ENCODE measurements at places on chromosomes 2 and 18.
A peak's percentile ranks its signal among the peaks of the same experiment; 100 is the strongest.

DNA sequence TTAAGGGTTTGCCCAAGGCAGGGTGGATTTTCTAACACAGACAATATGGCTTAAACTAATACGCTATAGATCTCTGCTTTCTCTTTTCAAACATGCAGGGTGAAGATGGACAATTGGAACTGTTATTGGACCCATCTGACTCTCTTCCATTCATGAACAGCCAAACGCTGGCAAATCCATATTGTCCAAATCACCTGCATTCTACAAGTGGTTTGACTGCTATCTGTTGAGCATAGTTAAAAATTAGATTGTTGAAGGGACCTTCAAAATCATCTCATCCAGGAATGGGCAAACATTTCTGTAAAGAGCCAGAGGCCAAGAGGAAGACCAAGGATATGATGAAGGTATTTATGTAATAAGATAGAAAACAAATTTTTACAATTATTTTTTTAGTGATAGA lies 65.6 kb downstream of the EPHA4 start:
- DNase-seq: no peak

GRCh38 chr2:236963631-236964182 lies 122.0 kb upstream of the COPS8 start:
- no peak for DNase-seq

DNA sequence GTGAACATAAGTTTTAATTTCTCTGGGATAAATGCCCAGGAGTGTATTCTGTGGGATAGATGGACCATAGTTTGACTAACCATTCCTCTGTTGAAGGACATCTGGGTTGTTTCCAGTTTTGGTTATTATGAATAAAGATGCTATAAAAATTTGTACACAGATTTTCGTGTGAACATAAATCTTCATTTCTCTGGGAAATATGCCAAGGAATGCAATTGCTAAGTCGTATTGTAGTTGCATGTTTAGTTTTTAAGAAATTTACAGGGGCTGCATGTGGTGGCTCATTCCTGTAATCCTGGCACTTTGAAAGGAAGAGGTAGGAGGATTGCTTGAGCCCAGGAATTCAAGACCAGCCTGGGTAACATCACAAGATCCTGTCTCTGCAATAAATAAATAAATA lies 6.9 kb upstream of the SLC11A1 start:
- DNase-seq: no peak

DNA sequence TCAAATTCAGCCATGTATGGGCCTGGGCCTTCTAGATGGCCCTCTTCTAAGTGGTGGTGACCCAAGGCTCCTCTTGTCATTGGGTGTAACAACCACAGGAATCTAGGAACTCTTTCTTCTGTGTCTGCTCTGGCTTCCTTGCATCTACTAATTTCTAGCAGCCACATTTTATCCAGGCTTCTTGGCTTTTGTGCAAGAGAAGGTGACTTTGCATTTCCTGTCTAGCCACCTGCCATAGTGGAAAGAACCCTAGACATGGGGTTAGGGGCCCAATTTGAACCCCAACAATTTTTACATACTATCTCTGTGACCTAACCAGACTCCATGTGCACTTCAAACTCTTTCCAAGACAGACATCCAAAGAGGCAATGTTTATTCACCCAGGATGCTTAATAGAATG lies 25.1 kb downstream of the SMYD1 start:
- DNase-seq: no peak

DNA sequence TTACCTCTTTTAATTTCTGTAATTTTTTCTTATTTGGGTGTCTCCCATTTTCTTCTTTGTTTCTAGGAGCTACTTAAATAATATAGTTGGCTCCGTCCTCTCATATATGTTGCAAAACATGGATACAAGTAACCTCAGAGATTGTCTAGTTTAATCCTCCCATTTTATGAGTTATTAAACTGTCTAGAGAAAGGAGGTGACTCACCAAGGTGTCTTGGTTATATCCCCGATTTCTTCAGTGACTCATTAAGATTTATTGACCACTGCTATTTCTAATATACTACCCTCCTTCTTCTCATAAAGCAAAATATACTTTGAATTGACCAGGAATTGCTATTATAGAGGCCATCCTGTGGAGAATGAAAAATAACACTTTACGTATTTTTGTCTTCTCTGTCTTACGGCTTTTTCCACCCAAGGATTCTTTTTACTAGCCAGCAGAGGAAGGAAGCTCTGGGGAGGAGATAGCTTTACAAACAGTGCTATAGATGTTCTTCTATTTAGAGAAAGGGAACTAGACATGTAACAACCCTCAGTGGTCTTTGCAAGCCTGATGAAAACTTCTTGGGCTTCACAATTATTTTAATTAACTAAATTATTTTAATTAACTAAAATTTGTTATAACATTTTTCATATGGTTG lies 300.4 kb upstream of the TNP1 start:
- no peak for DNase-seq

DNA sequence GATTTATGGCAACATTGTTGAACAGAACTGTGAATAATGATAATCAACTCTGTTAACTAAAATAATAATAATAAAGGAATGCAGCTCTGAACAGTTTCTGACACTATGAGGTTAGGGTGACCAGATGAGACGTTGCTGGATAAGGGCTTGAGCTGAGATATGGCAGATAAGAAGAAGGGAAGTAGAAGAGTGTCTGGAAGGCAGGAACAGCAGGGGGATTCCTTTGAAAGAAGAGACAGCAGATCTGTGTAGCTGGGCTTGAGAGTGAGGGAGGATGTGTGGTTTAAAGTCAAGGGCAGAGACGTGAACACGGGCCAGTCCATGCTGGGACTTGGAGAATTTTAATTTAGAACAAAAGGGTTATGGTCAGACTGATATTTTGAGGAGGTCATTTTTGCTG lies 273.1 kb upstream of the SLC14A2 start:
- DNase-seq: no peak

GRCh38 chr2:34799556-34799955 lies 1200.5 kb upstream of the FAM98A start:
- no peak for DNase-seq

DNA sequence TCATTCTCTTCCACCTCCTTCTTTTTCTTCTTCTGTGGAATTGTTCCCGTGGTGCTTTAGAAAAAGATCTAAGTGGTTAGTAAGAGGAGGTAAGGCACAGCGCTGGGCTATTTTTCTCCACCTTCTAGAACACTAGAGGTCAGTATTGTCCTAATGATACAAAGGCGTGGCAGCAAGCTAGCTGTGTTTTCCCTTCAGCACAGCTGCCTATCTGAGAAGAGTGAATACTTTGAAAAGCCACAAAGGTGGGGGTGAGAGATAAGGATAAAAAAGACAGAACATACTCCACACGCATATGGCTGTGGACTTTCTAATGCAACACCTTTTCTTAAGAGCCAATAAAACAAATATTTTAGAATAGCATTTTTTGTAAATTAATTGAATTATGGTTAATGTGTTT lies 2.1 kb downstream of the CNTNAP5 start:
- peak; percentile 89 for DNase-seq

DNA sequence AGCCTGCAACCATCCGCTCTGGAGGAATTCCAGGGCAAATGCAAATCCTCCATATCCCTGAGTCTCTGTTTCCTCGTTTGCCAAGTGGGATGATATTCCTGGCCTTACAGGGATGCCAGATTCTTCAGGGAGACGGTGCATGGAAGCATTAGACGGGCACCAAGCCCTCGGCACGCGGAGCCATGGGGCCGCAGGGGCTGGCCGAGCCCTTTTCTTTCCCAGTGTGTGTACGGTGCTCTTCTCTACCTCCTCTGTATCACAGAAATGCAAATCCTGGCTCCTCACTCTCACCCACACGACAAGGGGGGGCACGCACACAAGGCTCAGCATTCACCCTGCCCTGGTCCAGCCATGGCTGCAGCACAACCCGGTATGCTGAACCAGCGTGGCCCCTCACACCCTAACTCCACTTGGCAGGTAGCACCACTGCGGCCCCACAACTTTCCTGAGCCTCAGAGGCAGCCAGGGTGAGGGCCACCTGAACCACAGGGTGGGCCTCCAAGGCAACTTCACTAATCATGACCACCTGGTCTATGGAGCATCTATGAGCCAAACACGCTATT lies 64.1 kb upstream of the SALL3 start:
- no peak for DNase-seq

- DNase-seq: no peak
Measured at GRCh38 chr18:6917072-6917471, 187.6 kb downstream of the ARHGAP28 start.

- no peak for DNase-seq
Measured at GRCh38 chr18:78787751-78788150, 191.9 kb upstream of the SALL3 start.

DNA sequence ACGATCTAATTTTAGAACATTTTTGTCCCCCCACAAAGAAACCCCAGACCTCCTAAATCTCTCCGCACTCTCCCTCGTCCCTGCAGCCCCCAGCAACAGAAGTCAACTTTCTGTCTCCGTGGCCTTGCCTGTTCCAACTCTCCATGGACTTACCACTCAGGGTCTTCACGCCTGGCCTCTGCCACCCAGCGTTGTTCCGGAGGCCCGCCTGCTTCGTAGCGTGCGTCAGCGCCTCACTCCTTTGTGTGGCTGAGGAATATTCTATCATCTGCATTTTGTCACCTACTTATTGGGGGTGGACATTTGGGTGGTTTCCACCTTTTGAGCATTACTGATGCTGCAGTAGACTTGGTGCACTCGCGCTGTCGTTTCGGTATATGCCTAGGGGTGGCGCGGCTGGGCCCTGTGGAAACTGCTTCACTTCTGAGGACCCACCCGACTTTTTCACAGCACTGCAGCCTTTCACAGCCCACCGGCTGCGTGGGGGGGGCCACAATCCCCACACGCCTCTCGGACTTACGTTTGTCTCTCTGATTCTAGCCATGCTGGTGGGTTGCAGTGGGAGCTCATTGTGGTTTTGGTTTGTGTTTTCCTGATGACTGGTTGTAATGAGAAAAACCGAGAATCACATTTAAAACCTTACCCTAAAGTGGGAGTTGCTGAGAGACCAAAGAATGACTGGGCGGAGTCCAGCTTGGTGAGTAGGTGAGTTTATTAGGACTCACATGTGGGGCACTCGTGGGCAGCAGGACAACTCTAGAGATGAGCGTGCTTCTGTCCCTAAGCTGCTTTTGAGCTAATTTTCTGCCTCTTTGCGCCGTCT lies 1.4 kb upstream of the HSBP1L1 start:
- no peak for DNase-seq

DNA sequence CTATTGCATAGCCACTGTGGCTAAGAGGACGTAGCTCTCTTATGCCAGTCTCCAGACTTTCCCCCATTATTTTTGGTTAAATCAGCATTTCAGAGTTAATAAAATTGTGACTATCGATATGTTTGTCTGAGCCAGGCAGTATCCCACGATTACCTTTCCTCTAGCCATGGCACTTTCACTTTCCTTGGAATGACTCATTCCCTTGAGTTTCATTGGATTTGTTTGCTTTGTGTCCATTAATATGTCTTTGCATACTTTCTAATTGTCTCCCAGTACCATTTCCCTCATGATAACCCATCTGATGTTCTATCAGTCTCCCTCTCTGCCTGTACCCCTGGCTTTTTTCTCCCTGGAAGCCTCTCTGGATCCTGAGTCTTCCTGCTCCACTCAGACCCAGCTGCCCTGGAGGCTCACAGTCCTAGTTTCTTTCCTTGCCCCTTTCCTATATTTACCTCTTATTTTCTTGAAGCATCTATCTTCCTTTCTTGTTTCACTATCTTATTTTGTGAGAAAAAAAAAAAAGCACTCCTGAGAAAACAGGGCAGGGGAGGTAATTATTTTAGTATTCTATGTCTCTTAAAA lies 126.1 kb downstream of the MTX2 start:
- DNase-seq: no peak

GRCh38 chr2:112685271-112685884 lies 35.4 kb upstream of the NT5DC4 start:
- no peak for DNase-seq

DNA sequence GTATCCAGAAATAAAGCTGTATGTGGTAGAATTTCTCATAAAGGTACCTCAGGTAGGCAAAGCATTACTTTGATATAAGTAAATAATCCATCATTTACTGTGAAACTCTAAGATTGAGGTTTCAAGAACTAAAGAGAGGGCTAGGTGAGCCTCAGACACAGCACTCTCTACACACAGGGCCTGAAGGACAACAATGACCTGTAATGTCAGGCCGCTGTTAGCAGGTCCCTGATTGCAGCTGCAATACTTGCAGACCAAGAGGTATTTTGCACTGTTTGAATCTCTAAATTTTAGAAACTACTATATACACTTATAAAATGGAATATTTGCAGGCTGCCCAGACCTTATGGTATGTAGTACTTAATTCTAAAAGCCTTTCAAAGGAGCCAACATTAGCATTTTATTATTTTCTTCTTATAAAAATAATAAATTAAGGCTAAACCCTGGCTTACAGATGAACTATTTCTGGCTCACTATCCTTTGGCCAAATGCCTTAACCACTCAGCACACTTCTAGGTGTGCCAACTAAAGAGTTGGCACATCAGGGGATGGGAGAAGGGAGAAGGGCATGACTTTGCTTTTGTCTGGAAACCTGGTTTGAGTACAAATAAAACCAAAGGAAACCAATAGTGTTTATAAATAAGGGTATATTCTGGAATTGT lies 66.7 kb upstream of the SLC39A10 start:
- DNase-seq: no peak

DNA sequence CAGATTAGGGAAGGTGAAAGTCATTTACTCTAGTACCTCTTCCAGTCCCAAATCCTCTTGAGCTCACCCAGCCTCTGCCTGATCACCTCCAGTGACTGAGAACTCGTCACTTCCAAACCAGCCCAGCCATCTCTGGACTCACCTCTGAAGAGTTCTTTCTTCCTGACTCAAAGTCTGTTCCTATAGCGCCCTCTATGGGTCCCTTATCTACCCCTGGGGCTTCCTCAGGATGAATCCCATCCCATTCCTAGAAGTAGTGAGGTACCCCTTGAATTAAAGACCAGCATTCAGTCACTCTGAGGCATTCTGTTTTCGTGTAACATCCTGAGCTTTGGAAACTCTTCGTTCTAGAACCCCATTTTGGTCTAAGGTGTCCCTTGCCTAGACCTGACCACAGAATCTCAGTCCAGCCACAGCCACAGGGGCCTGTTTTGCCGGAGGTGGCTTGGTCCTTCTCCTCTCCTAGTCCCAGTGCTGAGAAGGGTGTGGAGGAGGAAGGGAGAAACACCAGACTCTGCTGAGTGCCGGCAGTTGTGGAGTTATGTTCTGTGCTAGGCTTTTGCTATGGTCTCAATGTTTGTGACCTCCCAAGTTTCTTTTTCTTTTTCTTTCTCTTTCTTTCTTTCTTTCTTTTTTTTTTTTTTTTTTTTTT lies 32.7 kb downstream of the SIX3 start:
- DNase-seq: peak; percentile 73

GRCh38 chr2:190840569-190841172 lies 40.0 kb upstream of the GLS start:
- no peak for DNase-seq

GRCh38 chr18:60070631-60071030 lies 170.8 kb downstream of the PMAIP1 start:
- no peak for DNase-seq
